ENCODE measurements at places on chromosomes 6 and 20.

GRCh38 chr6:169639653-169640278 is 62.1 kb downstream of the WDR27 start:
- no peak for DNase-seq

GRCh38 chr20:62523473-62524203 is 47.8 kb upstream of the GATA5 start:
- no peak for DNase-seq

- DNase-seq = no peak
These were observed 20.8 kb upstream of the ZNF451 start for GRCh38 chr6:57069228-57069627.

- no peak for DNase-seq
These were observed at the start of gene VSX1 for GRCh38 chr20:25081730-25082497. Gene VSX1, minus strand, starts transcription at chr20:25082141. Its CDS starts 45 bp downstream, at chr20:25082096.

GRCh38 chr6:106684011-106684410 is 54.6 kb downstream of the QRSL1 start:
- no peak for DNase-seq

DNA sequence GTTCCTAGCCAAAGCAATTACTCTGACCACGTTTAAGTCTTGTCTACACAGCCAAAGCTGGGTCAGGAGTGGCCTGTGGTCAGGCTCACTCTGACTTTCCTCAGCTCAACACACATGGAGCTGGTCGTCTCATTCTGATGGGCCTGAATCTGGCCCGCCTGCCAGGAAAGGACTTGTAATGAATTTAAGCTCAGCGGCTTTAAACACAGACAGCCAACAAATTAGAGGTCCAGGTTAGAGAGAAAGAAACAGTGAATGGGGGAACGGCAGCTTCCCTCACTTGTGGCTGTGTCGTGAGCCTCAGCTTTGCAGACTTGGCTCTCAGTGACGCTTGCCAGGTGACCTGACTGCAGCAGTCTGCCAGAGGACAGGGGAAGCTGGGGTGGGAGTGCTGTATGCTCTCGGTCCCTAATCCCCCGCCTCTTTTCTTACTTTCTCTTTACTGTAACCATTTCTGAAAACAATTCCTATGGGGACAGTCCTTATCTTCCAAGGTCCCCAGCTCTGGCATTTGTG is 121.9 kb upstream of the AGPAT4 start:
- no peak for DNase-seq

DNA sequence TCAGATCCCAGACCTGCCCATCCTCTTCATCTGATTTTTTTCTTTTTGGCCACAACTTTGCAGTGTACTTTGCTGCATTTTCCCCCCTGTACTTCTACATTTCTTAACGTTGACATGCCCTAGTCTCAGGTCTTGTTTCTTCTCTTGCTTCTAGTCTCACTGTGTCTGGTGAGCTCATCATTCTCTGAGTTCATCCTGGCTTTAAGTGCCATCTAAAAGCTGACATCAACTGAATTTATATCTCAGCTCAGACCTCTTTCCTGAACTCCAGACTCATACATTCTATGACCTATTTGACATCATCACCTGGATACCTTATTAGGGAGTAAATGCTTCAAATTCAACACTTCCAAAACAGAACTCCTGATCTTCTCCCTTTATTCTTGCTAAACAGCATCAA is 48.9 kb downstream of the TINAG start:
- DNase-seq = no peak

DNA sequence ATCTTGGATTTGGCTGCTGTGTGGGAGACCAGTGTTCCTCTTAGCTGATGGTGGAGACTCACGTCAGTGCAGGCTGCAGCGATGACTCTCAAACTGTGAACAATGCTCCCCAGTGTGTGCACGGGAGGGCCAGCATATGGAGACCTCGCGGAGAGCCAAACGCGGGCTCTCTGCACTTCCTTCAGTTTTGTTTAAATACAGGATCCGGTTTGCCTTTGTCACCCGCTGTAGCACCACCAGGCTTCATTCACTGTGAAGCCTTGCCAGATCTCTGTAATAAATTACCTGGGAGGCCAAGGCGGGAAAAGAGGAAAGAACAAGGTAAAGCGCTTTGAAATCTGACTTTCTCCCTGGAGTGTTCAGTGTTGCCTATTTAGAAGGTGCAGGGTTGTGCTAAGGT is 30.7 kb upstream of the TMEM14A start:
- no peak for DNase-seq

GRCh38 chr6:134830194-134830593 is 119.7 kb downstream of the ALDH8A1 start:
- no peak for DNase-seq

- DNase-seq = no peak
These were observed 111.6 kb downstream of the EPHA7 start for GRCh38 chr6:93307505-93308409.

DNA sequence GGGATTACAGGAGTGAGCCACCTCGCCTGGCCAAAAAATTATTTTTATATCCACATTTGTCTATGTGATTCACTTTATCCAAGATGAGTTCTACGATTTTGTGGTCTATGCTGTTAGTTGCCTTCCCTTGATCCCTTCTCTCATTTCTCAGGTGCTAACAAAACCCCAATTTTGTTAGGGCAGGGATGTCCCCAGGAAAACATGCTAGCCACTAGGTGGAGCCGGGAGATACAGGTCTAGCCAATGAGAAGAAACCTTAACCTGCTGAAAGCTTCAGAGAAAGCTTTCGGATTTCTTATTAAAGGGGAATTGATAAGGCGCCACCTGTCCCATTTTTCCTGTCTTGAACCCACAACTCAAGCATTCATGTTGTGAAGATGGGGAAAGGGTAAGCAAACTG is 167.4 kb upstream of the OLIG3 start:
- DNase-seq = peak; percentile 15

DNA sequence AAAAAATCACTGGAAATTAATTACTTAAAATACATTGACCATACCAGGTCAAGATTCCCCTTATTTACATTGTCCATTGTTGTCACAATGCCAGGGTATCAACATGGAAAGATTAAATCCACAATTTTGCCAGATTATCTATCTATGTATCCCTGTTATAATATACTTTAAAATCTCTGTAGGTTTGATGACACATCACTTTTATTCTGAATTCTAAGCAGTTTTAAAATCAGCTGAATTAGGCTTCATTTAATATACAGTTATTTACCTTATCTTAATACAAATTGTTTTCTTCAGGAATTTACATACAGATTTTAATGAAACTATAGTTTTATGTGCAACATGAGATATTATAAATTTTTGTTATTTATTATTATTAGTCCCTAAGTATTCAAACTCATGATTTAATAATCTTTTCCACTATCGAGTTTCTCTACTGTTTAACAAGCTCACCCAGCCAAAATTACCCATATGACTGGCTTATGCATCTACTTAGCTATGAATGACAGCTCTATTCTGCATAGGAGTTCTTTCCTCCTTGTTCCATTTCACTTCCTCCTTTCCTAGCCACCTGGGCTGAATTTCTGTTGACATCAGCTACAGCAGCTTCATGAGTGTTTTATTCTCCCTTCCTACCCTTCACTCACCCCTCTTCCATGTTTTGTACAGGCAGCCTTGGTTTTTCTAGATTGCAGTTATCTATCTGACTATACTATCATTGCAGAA is 654.2 kb upstream of the MAP3K7 start:
- DNase-seq = no peak

- no peak for DNase-seq
These were observed 92.6 kb downstream of the THBS2 start for GRCh38 chr6:169160855-169161560.

Measured in memory B cell (primary cell).